Central memory CD8-positive, alpha-beta T cell (primary cell): ENCODE measurements at places on chromosomes 6 and 20.

- H3K4me1 ChIP-seq: no peaks in the 10 kb centered on the region
- H3K4me3 ChIP-seq: no peak overlapping the region
- DNase-seq: no peak
- no peak overlapping the region for H3K27ac ChIP-seq
- H3K27me3 ChIP-seq: peaks cover 26% of the 10 kb centered on the region
Observed at GRCh38 chr6:71393471-71393870, 104.9 kb downstream of the OGFRL1 start.

- DNase-seq: no peak
- H3K4me1 ChIP-seq: no peaks in the 10 kb centered on the region
- peaks cover 23% of the 10 kb centered on the region for H3K27me3 ChIP-seq
- H3K4me3 ChIP-seq: no peak overlapping the region
Observed at GRCh38 chr6:96626759-96627364, 63.9 kb downstream of the FHL5 start.

- peak; percentile 29 for DNase-seq
- H3K4me1 ChIP-seq: peaks cover 14% of the 10 kb centered on the region
- H3K36me3 ChIP-seq: peaks cover 55% of the 10 kb centered on the region
- H3K4me3 ChIP-seq: no peak overlapping the region
Observed at GRCh38 chr20:50580016-50580747, 70.0 kb downstream of the PTPN1 start.

GRCh38 chr6:143965503-143966171 is 42.4 kb downstream of the PLAGL1 start:
- no peaks in the 10 kb centered on the region for H3K27me3 ChIP-seq
- no peaks in the 10 kb centered on the region for H3K36me3 ChIP-seq
- H3K27ac ChIP-seq: no peak overlapping the region
- no peaks in the 10 kb centered on the region for H3K4me1 ChIP-seq
- no peak for DNase-seq
- H3K4me3 ChIP-seq: no peak overlapping the region

DNA sequence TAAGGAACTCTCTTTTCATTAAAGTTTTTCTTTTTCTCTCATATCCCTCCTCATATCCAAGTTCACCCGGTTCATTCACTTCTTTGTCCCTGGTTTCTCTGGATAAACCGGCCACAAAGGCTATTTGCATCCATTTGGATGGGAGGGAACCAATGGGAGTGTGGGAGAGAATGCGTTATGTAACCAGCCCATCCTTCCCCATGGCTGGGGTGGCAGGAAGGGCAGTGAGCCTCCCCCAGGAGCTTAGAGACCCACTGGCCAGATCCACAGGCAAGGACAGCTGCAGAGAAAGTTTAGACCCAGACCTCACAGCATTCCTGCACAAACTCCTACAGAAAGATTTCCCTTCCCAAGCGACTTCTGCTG is 10.7 kb downstream of the CASS4 start:
- peaks cover 12% of the 10 kb centered on the region for H3K36me3 ChIP-seq
- no peaks in the 10 kb centered on the region for H3K27me3 ChIP-seq
- no peak overlapping the region for H3K4me3 ChIP-seq

DNA sequence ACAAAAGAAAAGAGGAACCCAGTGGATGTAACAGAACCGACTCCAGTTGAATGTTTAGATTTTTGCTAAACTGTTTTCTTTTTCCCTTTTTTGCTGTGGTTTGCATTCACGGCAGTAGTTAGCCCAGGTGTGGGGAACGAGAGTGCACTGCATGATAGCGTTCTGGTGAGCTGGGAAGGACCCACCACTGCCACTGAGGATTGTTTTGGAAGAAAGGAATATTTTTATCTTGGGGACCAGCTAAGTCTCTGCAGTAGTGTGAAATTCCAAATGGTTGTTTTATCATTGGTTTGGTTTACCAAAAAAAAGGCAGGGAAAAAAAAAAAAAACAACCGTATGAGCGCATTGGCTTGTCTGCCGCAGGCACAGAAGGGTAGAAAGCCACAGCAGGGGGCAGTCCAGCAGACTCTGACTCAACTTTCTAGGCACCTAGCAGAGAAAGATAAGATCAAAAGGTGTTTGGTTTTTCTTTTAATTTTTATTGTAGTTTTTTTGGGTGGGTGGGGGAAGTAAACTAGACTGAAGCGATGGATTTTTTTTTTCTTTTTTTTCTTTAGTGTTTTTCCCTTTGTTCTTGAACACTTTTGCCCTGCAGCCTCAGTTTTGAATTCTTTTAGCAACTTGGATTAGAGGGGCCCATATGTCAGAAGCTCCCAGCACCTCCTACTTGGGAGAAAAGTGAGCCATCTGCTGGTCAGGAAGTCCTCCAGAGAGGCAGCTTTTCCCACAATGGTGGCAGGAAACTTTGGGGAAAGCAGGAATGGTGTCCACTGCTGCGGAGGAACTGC is 13.5 kb upstream of the RAB5IF start:
- no peak for DNase-seq
- no peak overlapping the region for H3K4me3 ChIP-seq
- H3K4me1 ChIP-seq: peaks cover 42% of the 10 kb centered on the region
- peaks cover 15% of the 10 kb centered on the region for H3K36me3 ChIP-seq
- H3K27me3 ChIP-seq: no peaks in the 10 kb centered on the region
- H3K27ac ChIP-seq: peak overlapping the region; percentile 85
